ENCODE measurements at places on chromosomes 1 and 21.

DNA sequence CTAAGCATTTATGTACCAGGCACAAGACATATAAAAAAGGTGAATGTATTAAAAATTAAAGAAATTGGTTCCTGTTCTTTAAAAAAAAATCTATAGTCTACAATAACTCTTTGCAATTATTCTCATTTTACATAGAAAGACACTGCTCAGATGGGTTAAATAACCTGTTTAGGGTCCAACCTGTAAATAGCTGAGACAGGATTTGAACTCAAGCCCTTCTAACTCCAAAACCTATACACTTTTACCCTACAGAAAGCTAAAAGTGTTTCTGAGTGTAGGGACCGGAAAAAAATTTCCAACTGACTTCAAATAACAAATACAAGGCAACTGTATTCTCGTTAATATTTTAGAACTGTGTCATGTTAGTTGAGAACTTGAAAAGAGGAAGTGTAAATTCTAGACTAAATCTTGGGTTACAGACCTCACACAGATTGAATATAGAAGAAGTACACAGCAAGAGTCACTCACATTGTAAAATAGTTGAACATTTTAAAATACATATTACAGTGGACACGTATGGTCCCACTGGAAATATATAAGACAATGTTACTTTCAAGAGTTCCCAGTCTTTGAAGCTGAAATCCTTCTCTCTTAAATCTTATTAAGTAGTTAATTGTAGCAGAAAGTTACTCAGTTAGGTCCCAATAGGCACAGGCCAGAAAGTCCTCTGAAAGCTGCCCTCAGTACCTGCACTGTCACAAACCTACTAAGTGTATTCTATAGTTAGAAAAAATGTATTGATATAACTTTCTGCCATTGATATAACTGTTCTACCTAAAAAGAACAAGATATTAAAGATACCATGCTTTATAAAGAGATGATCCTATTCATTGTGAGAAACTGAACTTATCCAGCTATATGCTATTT, 7.3 kb downstream of the EDEM3 start:
- no peak for DNase-seq

DNA sequence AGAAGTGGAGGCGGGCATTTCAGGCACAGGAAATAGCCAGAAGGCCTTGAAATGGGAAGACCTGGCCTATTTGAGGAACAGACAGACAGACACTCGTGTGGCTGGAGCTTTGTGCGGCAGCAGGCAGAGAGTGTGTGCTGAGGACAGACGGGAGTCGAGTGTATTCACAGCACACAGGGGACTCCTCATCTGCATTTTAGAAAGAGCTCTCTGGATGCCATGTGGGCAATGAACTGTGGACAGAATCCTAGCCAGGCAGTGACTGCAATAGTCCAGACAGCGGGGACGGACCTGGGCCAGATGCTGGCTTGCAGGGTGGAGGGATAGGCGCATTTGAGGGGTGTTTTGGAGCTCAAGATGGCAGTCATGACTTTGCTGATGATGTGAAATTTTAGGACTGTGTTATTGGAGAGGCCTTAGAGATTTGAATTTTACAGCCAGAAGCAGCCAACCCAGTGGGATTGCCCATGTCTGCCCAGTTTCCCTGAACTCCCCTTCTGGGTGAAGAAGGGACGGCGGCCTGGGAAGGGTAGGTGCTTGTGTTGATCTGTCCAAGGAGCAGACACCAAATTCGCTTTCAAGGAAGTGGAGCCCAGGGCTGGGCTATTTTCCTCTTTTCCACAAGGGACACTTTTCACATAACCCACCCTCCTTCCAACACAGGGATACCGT, 43.7 kb downstream of the CHAF1B start:
- DNase-seq, result no peak

DNA sequence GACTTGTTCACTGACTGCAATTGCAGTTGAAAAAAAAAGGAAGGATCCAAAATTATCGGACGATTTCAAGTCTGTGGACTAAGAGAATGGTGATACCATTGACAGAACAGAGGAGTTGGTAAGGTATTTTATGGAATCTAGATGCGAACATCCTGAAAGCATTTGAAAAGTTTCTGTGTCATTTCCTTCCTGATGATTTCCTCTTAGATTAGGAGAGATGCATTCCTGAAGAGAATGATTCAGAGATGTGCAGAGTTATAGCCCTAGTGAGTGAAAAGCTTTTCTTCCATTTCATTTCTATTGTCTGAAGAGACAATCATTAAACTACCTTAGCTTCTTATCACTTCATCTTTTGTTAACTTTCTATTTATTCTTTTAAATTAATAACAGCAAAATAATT, 200.0 kb downstream of the KCNK2 start:
- no peak for DNase-seq

GRCh38 chr21:35646606-35647005, 413.7 kb downstream of the SETD4 start:
- no peak for DNase-seq

DNA sequence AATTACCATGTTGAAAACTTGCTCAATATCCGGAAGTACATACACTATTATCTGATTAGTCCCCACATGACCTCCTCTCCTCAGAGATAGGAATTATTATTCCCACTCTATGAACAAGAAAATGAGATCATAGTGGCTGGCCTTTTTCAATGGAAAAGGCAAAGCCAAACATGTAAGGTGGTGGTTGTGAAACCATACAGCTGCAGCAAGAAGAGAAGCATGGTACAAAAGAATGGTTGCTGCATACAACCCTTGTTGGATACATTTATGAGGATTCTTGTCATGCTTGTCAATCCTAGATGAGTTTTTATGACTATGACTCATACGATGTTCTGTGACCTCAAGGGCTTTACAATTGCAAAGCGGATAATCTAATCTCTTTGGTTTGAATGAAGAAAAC, 514.7 kb downstream of the PLPP3 start:
- no peak for DNase-seq

GRCh38 chr1:14810595-14811361, 212.3 kb downstream of the KAZN start:
- DNase-seq, result no peak

- DNase-seq, result no peak
Observed at GRCh38 chr21:38092051-38092450, 164.7 kb upstream of the KCNJ15 start.

DNA sequence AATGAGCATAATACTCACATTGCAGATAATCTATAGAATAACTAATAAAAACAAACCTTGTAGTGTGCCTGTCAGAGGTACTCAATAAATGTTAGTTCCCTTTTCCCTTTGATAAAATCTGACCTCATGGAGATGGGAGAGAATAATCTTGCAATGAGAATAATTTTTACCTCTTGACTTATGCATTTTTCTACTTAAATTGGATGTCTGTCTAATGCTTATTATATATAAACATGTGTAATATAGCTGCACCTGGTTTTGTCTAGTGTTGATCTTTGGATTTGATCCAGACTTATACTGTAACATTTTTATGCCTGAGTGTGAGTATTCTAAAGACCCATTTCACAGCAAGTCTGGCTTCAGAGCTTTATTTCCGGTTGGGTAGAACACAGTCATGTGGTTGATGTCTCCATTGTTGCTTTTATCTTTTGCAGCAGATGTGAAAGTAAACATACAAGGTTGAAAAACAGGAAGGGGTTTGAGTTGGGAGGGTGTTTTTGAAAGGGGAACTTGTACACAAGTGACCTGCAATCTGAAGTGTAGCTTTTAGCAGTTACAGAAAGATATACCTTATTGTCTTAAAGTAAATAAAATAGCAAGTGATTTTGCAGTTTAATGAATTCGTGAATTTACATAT, 12.4 kb downstream of the EPB41 start:
- no peak for DNase-seq

All from T47D (cell line).